ENCODE measurements at places on chromosomes 1 and 21.

- no peak for DNase-seq
Observed at GRCh38 chr1:193416226-193417024, 230.0 kb upstream of the B3GALT2 start.

GRCh38 chr1:193014400-193014799 lies 44.8 kb downstream of the UCHL5 start:
- DNase-seq: no peak

GRCh38 chr1:60948486-60948885 lies 133.9 kb upstream of the NFIA start:
- DNase-seq: no peak

DNA sequence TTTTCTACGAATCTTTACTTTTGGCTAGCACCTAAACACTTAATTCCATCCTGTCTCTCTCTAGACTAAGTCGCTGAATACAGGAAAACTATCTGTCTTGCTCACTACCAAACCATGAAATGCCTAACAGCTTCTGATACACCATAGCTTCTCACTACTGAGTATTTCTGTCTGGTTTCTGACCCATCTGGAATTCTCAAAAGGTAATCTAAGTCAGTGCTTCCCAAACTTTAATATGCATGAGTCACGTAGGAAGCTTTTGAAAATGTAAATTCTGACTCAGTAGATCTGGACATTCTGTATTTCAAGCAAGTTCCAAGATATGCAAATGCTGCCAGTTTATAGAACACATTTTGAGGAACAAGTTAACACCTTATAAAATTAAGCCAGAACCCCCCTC lies 9.2 kb upstream of the OVGP1 start:
- DNase-seq: no peak

GRCh38 chr1:109639063-109639840 lies 16.6 kb upstream of the GSTM4 start:
- DNase-seq: no peak

Measured in HS-27A (cell line).